Kidney glomerular epithelial cell (primary cell): ENCODE measurements at places on chromosomes 1 and 21.
A peak's percentile ranks its signal among the peaks of the same experiment; 100 is the strongest.

DNA sequence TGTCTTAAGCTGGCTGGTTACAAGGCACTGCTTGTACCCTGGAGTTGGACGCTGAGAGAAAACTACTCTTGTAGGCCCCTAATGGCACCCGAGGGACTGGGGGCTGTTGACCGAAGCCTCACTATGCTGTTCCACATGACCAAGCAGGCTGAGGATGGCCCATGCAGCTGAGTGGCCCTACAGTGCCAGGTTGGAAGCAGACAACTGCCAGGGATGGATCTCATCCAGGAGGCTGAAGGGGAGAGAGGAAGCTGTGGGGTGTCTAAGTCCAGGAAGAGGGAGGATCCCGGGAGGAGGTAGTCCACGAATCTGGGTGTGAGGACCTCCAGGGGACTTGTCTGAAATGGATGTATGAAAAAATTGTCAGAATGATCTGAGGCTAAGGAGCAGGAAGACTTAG is 45.8 kb downstream of the FOXD2 start:
- DNase-seq = no peak

DNA sequence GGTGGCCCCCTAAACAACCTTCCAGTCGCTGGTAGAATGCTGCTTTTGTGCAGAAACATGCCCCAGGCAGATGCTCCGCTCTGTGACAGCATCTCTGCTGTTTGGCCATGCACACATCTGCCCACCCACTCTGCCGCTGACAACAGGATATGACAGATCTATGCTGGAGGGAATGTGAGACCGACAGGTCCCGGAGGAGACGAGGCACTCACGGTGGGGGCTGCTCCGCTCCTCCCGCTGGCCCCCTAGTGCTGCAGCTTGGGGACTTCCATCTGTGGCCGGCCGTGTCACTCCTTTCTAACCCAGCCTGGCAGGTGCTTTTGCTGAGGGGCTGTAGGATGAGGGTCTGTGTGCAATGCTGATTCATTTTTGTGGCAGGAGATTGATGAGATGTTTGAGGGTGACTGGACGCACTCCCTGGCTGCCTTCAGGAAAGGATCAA is 49.1 kb upstream of the DMRTB1 start:
- DNase-seq = peak; percentile 55

DNA sequence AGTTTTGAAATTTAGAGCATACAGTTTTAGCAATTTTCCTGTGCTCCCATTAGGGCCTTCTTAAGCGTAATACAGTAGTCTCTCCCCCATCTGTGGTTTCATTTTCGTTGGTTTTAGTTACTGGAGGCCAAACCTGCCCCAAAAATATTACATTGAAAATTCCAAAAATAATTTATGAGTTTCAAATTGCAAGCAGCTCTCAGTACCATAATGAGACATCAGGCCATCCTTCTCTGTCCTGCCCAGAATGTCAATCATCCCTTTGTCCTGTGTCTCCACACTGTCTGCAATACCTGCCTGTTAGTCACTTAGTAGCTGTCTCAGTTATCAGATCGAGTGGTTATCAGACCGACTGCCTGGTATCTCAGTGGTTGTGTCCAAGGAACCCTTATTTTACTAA is 45.4 kb downstream of the ADSS2 start:
- DNase-seq = no peak

DNA sequence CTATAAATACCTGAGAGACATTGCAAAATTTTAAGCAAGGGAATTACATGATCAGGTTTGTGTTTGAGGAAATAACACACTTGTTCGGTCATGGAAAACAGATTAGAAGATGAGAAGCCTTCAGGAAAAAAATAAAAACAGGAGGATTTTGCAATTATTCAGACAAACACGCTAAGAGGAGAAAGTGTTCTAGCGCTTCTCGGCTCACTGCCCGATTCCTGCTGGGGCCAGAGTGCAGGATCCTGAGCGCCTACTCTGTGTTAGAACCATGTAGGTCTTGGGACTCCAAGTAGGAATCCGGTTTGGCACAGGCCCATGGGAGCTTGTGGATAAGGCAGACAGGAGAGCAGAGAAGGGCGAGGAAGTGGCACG is 8.1 kb upstream of the PRELP start:
- no peak for DNase-seq

DNA sequence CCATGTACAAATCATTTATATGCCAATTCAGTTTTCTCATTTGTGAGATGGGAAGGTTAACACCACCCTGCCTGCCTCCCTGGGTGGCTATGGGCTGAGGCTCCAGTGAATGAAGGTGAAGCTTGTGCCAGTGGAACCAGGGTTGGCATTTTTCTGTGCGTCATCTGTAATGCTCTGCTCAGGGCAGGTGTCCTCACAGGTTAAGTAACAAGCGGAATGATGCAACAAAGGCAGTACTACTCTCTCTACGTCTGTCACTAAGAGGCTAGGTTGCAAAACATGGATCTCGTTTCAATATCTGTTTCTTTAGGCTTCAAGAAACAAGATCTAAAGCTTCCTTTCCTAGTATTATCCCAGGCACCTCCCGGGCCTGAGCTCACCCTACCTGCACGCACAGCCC is 67.0 kb upstream of the ZNF648 start:
- no peak for DNase-seq
